ENCODE measurements at places on chromosomes 11 and 22.

DNA sequence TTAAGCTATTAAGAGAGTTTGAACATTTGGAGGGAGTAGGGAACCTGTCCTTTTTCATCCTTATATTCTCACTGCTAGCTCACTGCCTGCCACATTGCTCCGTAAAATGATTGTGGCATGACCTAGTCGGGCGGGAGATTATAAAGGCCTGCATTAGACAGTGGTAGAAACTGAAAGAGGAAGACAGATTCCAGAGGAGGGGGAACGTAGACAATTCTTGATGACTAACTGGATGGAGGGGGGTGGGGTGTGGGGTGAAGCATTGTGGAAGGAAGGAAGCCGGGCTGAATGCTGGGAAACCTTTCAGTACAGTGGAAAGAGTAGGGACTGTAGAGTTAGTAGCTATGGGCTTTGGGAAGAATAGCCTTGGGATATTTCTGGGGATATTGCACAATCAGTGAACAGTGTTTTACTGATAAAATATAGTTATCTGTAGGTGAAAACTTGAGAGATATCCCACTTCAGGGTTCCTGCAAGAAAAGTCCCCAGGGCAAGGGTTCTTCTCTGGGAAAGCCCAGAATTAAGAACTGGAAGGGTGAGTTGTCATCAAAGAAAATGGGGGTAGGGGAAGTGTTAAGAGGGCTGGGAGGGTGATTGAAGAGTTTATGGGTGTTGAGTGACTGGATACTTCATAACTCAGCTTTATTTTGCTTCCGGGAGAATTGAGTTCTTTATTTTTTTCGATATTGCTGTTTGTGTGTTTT lies 2.1 kb downstream of the MED15 start:
- no peak for DNase-seq

- no peak for DNase-seq
Measured at GRCh38 chr11:132631989-132632388, 900.3 kb downstream of the OPCML start.

DNA sequence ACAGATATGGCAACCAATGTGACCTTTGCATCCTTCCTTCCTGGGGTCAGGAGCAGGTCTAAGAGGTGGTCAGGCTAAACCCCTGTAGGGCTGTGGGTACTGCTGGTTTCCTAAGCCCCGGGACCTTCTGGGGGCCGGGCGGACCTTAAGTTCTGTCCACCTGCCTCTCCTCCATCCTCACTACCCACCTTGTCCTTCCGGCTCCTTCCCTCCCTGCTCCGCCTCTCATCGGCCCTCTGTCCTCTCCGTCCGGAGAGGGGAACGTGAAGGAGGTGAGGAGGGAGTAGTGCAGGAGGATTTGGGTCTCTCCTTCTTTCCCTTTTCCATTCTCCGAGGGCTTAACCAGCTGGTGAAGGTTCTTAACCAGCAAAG lies 28.3 kb upstream of the PARVB start:
- no peak for DNase-seq

- DNase-seq: no peak
Measured at GRCh38 chr11:12864316-12865156, 144.6 kb upstream of the RASSF10 start.

DNA sequence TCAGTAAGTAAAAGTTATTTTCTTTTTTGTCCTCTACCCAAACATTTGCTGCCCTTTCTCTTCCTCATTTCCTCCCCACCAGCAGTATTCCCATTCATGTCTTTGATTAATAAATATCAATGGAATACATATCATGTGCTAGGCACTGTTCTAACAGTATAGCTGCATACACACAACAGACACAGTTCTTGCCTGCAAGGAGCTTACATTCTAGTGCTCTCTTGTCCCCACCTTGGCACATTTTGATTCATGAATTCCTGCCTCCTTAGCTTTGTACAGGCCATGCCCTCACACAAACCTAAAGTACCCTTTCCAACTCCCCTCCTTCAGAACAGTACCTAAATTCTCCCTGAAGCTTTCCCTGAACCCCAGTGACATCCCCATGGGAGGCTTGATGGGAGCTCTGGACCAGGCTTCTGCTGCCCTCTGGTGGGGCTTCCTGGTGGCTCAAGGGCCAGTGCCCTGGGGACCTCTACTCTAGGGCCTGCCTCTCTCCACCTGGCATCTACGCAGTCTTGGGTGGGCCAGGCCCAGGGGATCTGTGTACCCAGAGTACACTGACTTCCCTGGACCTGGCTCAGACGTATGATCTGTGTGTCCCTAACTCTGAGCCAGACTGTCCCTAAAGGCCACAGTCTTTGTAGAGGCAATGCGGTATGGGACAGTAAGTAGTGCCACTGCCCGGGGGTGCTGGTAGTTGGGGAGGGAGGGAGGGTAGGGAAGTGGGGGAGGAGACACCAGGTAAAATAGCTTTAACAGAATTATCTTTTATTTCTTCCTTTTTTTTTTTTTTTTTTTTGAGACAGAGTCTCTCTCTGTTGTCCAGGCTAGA lies 14.1 kb downstream of the RPS13 start:
- peak; percentile 68 for DNase-seq

DNA sequence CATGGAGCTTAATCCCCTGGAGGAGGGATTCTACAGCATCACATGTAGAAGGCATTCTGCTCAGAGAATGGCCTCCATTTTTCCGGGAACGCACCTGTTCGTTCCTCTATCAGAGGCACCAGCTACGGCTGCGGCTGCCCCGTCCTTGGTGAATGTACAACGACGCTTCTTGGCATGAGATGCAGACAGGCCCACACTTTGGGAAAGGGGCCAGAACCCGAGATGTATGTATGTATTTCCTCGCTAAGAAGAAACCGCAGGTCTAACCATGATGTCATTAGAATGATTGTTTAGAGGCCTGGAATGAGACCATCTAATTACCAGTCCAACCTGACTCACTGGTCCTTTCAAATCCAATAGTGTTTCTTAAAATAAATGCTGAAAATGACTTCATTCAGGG lies 1293.4 kb downstream of the TBC1D22A start:
- no peak for DNase-seq

DNA sequence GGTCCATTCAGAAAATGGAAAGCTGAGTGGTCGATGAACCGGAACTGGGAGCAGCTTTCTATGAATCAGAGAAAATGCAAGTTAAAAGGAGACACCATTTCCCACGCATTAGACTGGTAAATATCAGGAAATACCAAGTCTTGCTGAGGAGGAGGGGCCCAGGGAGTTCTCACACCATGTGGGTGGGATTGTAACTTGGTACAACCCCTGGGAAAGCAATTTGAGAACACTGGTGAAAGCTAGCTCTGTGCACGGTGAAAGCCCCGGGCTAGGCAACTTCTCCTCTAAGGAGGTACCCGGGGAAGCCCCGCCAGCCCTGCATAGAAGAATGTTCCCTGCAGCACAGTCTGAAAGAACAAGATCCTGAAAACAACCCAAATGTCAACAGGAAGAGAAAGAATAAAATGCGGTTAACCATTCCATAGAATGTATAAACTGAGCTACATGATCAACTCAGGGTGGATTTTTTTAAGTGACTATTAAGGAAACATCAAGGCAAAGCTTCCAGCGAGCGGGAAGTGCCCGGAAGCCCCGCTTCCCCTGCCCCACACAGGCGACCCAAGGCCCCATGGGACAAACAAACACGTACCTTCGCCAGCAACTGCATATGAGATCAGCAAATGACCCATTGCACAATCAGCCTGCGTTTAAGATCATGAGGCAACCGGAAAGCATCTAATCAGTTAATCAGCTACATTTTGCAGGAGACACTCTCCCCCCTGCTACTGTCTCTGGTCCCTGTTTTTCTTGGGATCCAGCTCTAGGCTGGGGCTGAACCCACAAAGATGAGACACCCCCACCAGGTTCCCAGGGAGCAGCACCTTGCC lies 11.3 kb downstream of the SHANK2 start:
- DNase-seq: no peak

DNA sequence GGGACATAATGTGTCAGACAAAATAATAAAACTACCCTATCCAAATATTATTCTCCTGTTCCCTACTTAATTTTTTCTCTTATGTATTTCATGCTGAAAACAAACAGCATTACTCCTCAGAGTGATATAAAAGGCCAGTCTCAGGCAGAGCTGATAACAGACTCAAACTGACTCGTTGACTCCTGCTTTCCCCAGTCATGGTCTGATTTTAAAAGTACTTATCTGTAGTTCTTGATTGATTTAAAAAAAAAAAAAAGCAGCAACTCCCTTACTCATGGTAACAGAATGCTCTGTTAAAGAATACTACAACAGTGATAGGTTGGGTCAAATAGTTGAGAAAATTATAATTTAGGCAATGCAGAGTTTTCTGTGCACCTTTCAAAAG lies 90.3 kb upstream of the BARX2 start:
- no peak for DNase-seq

DNA sequence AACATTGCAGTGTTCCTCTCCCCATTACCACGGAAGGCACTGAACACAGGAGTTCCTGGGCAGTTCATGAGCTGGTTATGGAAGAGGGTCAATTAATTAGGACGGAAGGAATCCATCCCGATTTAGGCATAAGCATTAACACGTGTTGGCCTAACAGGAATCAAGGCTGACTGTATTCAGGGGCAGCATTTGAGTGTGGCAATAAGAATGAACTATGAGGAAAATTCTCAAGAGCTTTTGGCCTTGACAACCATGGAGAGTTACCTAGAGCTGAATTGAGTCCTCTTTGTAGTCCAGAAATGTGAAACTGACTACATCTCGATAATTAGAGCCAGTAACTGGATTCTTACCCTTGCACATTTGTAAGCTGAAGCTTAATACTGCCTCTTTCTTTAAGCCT lies 82.4 kb upstream of the CRTAM start:
- DNase-seq: no peak

- DNase-seq: no peak
Measured at GRCh38 chr22:48574776-48575617, 1252.7 kb downstream of the BRD1 start.

Data from GM10248 (cell line).